Amygdala (tissue), 56 donors: ENCODE measurements at places on chromosomes 6 and 20.

GRCh38 chr6:43478008-43478372 is 620 bp downstream of the TJAP1 start:
- DNase-seq, result no peak

- DNase-seq, result no peak
These were observed 225.9 kb downstream of the MAFB start for GRCh38 chr20:40463171-40463570.

DNA sequence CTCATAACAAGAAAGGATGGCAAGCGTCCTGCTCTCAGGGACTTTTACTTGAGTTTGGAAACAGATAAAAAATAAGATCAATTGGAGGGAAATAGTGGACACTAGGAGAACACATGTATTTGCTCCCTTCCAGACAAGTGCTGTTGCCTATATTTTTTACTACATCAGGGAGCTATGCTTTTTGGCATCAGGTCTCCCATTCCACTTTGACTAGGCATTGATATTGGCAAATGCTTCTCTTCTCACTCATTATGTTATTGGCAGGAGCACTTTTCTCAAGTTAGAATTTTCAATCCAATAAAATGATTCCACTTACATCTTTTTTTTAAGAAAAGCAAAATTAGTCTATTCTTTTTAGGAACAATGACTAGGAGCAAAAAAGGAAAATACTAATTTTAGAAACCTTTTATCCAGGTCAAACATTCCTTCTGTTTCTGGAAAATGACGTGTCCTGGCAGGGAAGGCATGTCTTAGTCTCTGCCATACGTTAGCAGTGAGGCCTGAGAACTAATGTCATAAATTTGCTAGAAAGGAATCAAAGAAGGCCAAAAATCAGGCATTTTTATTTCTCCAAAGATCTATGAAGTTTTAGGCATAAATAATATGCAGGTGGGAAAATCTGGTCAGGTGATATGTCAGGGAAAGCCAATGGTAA is 21.4 kb downstream of the BCAS1 start:
- no peak for DNase-seq

DNA sequence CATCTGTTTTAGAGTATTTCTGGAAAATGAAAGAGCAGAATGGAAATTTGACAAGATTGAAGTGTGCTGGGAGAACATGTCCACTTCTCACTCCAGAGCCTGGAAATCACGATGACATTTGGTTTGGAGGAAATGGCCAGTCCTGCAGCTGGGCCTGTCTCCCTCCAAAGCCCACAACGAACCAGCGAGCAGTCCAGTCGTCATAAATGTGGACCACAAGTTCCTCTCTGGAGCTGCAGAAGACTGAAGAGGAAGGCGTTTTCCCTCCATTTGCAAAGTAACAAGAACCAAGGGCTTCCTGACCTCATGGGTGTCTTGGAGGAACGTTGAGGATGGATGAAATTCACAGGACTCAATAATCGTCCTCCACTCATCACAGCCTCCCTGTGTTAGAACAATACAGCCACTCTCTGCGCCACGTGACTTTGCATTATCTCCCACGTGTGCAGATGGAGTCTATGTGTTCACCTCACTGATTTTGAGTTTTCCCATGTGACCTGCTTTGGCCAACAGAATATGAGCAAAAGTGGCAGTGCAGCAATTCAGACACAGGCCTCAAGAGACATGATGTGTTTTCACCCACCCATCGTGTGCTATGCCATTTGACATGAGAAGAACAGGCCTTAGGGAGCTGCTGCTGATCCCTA is 9.1 kb upstream of the SPATS1 start:
- DNase-seq, result no peak

- DNase-seq, result no peak
These were observed 1066.5 kb upstream of the MANEA start for GRCh38 chr6:94510877-94511276.

DNA sequence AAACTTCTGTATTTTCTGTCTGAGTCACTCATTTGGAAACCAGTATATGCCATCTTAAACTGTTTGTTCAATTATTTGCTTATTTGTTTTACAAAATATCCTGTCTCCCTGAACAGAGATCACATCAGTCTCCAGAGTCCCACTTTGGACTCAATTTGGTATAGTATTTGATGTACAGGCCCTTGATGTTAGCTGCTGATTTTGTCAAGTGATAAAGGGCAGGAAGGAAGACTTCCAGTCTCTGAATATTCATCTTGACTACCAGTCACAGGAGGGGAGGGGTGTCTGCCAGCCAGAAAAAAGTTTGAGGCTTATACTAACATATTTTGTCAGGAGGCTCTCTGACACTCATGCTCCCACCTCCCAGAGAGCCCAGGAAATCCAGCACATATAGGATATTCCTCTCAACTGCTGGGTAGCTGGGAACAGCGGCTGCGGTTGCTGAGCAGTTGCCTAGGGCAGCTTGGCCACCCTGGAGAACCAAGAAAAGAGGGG is 376.8 kb upstream of the RUNX2 start:
- DNase-seq, result no peak

DNA sequence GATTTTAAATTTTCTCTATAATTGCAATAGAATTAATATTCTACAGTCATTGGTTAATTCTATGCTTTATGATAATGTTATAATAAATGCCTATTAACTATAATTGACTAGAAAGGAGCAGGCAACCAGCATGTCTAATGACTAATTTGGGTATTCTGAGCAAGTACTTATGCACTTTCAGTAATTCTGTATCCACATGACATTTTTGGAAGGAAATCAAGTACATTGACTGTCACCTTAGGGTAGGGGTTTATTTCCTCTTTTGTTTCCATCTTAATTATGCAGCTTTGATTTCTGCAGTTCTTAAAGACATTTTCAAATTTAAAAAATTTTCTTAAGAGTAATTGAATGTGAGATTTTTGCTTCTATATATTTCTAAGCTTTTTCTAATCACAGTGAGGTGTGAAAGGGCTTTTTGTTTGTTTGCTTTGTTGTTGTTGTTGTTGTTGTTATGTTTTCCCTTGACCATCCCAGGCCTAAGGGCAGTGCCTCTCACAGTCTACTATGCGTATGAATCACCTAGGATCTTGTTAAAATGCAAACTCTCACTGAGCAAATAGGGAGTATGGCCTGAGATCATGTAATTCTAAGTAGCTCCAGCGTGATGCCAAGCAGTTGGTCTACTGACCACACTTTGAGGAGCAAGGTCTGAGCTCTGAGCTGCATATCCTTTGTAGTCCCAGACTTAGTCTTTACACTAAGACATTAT is 467.1 kb upstream of the RNF217 start:
- no peak for DNase-seq

- no peak for DNase-seq
These were observed 97.5 kb downstream of the GMDS start for GRCh38 chr6:2147766-2148448.

GRCh38 chr6:129491436-129491835 is 218.5 kb downstream of the ARHGAP18 start:
- no peak for DNase-seq

- DNase-seq, result no peak
These were observed 5.2 kb downstream of the TEAD3 start for GRCh38 chr6:35491558-35492257.

- no peak for DNase-seq
These were observed 271.6 kb upstream of the SGK1 start for GRCh38 chr6:134589512-134589911.

GRCh38 chr6:170102582-170103481 is 188.0 kb downstream of the DLL1 start:
- no peak for DNase-seq
